ENCODE measurements at places on chromosomes 1 and 21.

GRCh38 chr1:107449326-107449725, 308.5 kb downstream of the NTNG1 start:
- DNase-seq = no peak

- no peak for DNase-seq
Measured at GRCh38 chr1:227958617-227959324, 11.0 kb upstream of the WNT9A start.

- no peak for DNase-seq
Measured at GRCh38 chr1:186479162-186479561, 18.2 kb upstream of the PDC start.

DNA sequence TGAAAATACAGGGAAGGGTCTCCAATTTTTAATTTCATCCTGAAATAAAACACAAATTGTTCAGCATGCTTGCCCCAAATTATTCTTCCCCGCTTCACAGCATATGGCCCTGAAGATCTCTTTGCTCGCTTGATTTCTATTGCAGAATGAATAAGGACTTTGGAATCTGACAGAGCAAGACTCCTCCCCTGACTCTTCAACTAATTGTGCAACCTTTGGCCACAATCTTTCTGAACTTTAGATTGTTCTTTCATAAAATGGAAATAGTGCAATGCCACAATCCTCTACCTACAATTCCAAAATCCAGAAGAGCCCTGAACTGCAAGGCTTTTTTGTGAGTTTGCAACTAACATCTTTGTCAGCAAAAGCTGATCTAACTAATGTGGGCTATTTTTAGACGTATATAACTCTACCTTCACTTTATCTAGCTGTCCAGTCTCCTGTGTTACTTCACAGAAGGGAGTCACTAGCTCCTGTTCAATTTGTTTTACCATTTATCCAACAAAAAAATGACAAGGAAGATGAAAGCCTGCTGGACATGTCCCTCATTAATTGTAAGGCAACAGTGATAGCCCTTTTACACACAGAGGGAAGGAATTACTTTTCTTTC, 13.4 kb downstream of the RNASEL start:
- no peak for DNase-seq

DNA sequence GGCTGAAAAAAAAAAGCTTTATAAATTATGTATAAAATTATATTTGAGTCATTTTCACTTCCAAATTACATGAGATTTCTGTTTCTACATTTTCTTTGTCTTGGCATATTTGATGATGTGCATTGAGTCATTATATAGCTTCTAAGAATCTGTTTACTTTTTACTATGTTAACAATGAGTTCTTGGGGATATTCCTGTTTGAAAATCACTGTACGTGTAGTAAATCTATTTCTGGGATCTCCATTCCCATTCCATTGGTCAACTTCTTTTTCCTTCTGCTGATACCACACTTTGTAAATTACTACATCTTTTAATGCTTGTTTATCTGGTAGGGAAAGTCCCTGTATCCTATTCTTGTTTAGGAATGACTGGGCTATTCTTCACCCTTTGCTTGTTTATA, 43.6 kb downstream of the TNFRSF9 start:
- DNase-seq = no peak

GRCh38 chr1:106055855-106056254, 1000.6 kb upstream of the PRMT6 start:
- no peak for DNase-seq

DNA sequence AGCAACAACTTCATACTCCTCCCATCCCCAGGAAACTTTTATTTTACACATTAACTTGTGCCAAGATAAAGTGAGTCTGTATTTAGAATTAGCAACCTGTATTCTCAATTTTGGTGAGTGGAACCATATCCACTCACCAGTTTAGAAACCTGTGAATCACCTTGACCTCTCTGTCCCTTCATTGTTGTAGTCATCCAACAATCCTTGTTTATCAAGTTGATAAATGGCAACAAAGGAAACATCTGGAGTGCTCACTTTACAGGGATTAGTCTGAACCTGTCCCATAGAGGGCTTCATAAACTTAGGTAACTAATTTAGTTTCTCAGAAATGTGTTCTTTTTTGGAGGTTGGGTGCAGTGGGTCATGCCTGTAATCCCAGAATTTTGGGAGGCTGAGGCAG, 3.9 kb upstream of the CLSPN start:
- DNase-seq = no peak

DNA sequence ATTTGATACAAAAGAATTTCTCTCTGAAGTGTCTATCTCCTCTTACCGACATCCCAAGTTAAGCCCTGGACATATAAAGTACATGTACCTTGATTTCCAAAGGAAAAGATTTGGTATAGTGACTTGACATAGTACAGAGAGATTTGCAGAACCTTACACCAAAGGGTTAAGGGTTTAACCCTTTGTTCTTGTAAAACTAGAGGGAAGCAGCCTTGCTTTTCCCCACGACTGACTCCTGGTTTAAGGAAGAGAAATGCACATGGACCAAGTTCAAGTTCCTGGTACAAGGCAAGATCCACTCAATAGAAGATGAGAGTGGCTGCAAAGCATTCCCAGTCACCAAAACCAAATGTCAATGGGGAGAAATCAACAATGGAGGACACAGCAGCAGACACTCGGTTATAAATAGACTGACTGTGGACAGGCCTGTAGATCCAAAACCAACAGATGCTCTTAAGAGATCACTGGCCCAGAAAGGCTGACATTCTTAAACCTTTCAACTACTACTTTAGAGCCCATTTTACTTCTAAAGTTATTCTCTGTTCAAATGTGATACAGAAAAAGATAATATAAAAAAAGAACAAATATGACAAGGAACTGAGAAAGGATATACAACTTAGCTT, 69.4 kb downstream of the PUM1 start:
- DNase-seq = no peak

DNA sequence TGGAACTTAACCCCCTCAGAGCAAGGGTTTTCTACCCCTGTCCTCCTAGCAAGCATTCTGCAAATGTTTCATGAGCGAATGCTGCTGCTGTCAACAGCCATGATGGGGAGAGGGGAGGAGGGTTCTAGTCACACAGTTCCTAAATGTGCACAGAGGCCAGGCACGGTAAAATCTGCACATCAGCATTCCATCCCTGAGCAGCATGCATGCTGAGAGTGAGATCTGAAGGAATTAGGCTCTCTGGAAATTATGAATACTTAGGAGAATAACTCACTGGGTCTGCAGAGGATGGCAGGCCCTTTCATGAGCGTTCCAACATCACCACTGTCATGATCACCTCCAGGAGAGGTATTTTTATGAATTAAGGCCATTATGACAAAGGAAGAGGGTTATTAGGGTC, 2.1 kb downstream of the VTCN1 start:
- DNase-seq = no peak

DNA sequence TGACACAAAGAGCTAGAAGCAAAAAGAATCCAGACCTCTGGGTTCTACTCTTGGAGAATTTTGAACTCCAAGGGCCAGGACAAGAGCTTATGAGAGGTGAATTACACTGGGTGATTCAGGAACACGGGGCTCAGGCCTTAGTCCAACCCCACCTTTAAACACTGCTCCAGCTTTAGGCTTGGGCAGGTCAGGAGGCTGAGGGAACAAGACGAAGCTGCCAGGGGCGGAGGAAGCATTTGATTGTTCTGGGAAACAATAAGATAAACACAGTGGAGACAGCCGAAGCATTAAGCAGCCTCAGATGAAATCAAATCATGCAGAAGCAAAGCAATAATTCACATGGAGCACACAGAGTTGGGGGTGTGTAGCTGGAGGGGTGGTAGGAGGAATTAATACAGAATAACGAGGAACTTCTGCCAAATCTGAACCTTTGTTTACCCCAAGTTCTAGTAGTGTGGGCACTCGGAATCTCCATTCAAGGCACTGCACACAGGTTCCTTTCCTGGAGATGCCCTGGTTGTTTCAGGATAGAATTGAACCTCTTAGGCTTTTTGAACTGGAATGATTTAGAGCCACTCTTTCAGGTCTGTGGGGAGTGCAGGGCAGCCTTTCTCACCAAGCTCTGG, 93.2 kb downstream of the PLXNA2 start:
- no peak for DNase-seq

DNA sequence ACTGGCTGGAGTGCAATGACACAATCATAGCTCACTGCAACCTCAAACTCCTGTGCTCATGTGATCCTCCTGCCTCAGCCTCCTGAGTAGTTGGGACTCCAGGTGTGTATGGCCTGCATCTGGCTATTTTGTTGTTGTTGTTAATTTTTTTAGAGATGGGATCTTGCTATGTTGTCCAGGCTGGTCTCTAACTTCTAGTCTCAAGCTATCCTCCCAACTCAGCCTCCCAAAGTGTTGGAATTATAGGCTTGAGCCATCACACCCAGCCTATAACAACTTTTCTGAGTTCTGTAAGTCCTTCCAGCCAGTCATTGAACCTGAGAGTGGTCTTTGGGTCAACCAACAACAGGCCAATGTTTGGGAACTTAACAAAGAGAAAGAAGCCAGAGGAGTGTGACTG, 11.2 kb upstream of the PGBD2 start:
- DNase-seq = no peak

DNA sequence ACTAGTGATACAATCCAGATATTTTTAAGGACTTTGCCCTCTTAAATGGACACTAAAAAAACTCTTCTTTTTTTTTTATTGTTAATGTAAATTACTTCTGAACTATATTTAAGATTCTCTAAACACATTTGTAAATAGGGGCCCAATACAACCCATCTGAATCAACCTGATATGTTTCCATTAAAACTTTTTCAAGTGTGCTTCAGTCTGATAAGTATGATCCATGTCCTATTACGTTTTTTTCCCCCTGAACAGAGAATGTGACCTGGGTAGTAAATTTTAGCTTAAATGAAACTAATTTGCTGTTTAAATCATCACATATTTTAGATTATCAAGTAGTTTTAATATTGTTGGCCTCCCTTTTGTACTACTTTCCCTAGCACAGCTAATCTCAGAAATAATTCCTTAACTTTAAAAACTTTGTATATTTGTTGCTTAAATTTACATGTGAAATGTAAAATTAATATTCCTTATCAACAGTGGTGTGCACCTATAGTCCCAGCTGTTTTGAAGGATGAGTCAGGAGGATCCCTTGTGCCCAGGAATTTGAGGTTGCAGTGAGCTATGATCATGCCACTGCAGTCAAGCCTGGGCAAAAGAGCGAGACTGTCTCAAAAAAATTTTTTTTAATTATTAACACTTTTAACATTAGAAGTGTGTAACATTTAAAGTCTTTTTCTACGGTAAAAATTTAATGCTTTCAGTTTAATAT, 3.0 kb upstream of the PKN2 start:
- DNase-seq = no peak

DNA sequence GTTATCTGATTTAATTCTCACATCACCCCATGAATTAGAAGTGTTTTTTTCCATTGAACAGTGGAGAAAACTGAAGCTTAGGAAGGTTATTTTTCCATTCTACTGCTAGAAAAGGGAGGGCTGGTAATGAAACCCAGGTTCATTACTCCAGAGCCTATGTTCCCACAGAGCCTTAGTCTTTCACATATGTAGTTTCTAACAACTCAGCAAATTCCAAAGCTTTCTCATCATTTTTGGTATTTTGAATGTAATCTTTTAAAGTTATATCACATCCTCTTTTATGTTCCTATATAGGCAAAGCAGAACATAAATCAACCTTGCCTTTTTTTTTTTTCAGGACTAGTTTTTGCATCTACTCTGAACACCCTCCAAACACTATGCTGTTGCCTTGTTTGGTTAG, 131.9 kb upstream of the BEND5 start:
- DNase-seq = no peak

GRCh38 chr1:228267962-228268880, 60.4 kb downstream of the OBSCN start:
- no peak for DNase-seq

DNA sequence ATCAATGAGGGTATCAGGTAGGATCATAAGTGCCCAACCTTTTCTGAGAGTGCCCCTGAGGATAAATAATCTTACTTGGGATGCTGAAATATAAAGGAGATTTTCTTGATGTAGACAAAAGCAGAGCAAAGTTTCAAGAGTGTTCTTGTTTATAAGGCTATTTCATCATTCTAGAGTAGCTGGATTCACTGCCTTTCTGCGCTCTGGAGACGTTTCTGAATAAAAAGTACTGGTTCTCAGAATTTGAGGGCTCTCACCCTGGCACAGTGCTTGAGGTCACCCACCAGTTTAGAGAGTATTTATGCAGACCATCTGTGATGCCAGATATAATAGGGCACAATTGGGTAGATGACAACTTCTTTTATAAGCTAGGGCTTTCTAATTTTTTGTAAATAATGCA, 103.3 kb downstream of the GDAP2 start:
- no peak for DNase-seq

- DNase-seq = no peak
Measured at GRCh38 chr1:91383456-91383855, 21.2 kb downstream of the HFM1 start.

GRCh38 chr1:92315766-92316599, 17.1 kb downstream of the RPAP2 start:
- no peak for DNase-seq

- no peak for DNase-seq
Measured at GRCh38 chr21:16389643-16390042, 659.9 kb downstream of the USP25 start.

GRCh38 chr1:59803458-59804038, 11.2 kb upstream of the HOOK1 start:
- DNase-seq = no peak

GRCh38 chr1:44777969-44778635, 2.8 kb downstream of the RPS8 start:
- DNase-seq = no peak

DNA sequence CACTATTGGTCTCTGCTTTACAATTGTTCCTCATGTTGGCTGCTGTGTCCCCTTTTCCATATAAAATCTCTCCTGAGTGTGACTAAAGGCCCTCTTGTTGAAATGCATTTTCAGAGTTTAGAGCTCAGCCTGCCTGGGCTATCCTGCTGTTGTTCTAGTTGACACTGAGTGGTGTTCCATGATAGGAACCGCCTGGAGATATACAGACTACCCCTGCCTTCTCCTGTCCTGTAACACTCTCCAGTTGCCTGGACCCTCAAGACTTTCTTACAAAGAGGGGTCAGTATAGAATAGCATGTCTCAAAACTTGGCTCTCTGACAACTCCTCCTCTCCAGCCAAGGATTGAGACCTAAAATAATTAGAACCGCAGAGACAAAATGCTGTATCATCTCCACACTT, 152.0 kb upstream of the POU3F1 start:
- no peak for DNase-seq

- no peak for DNase-seq
Measured at GRCh38 chr1:44571712-44572571, 102.3 kb downstream of the TMEM53 start.
